RPMI7951 (cell line): ENCODE measurements at places on chromosomes 5 and 9.

DNA sequence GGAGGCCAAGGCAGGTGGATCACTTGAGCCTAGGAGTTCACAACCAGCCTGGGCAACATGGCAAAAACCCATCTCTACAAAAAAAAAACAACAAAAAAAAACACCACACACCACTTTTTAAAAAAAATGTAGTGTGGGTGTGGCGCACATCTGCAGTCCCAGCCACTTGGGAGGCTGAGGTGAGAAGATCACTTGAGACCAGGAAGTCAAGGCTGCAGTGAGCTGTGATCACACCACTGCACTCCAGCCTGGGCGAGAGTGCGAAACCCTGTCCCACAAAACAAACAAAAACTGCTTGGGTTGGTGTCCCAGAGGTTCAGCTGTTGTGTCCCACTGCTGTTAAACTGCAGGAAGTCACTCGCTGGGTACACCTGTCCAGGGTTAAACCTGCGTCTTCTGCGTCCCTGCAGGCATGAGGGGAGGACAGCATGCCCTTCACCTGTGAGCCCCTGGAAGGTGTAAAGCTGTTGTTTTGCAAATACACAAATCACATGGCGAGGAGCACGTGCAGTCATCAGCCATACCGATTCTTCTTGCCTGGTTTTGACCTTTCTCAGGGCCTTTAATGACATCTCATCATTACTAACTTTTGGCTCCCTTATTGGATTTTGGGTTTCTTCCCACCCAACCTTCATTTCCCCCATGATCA is 29.3 kb upstream of the CLPTM1L start:
- DNase-seq: no peak

DNA sequence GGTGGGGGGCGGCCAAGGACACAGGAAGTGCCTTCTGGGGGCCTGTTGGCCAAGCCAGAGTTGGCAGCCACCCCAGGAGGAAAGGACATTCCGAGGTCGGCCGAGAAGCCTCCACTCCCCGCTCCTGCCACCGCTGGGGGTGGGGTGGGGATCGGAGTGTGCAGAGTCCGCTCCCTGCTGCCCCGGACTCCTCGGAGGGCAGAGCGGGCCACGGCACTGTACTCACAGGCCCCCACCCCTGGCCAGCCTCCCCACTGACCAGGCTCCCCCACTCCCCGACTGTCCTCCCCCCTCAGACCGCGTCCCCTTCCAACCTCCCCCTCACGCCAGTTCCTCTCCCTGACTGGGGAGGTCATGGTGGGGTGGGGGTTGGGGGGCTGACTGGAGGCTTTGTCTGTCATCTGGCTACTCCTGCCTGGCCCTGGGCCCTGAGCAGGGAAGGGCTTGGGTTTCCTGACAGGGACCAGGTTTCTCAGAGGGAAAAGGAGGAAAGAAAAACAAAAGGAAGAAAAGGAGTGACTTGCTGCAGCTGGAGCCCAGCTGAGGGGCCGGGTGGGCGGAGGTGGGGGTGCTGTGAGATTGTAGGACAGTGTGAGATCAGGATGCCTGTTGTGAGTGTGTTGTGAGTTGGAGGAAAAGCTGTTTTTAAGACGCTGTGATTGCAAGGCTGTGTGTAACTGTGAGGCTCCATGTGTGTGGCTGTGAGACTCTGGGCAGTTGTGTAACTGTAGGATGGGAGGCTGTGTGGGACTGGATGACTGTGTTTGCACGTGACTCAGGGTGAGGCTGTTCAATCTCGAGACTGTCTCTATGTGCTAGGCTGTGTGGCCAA is 29.7 kb downstream of the CNTFR start:
- DNase-seq: peak; percentile 13

- no peak for DNase-seq
Measured at GRCh38 chr9:16238623-16239138, 631.8 kb downstream of the BNC2 start.

GRCh38 chr9:81517954-81518353 is 171.4 kb downstream of the TLE1 start:
- DNase-seq: no peak

- no peak for DNase-seq
Measured at GRCh38 chr5:143896516-143896915, 84.6 kb downstream of the HMHB1 start.

GRCh38 chr9:89431930-89432725 is 65.8 kb downstream of the SEMA4D start:
- DNase-seq: no peak

DNA sequence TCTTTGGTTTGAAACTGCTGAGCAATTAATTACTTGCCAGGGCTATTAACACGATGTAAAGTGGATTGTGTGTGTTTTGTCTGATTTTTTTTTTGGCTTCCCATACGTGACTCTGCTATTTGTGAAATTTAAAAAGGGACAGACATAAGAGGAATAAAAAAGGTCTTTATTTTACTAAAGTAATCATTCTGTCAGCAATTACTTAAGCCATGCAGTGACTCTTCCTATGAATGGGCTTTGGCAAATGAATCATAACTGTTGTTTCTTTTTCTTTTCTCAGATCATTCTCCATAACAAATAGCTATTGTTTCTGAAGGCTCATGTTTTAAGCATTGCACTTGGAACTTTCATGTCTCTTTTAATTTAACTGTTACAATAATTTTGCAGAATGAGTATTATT is 461.3 kb upstream of the RORB start:
- peak; percentile 9 for DNase-seq

DNA sequence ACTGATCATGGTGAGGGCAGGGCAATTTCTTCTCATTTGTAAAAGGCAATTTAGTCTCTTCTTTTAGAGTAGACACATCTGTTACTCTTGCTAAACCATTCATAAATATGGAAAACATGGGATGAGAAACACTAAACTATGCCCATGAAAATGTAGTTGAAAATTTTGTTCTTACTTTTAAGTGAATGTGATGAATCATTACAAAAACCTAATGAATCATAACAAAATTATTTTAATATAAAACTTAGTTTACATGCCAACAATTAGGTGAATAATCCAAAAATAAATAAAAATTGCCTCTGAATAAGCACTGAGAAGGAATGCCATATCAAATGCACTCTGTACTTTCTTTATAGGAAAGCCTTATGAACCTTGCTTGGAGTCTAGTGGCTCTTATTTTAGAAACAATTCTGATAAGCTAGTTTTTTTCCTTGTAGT is 297.7 kb upstream of the EFNA5 start:
- no peak for DNase-seq

- DNase-seq: peak; percentile 15
Measured at GRCh38 chr9:136596630-136597031, 50.8 kb upstream of the NOTCH1 start.

- no peak for DNase-seq
Measured at GRCh38 chr5:99320436-99320835, 391.6 kb upstream of the CHD1 start.

DNA sequence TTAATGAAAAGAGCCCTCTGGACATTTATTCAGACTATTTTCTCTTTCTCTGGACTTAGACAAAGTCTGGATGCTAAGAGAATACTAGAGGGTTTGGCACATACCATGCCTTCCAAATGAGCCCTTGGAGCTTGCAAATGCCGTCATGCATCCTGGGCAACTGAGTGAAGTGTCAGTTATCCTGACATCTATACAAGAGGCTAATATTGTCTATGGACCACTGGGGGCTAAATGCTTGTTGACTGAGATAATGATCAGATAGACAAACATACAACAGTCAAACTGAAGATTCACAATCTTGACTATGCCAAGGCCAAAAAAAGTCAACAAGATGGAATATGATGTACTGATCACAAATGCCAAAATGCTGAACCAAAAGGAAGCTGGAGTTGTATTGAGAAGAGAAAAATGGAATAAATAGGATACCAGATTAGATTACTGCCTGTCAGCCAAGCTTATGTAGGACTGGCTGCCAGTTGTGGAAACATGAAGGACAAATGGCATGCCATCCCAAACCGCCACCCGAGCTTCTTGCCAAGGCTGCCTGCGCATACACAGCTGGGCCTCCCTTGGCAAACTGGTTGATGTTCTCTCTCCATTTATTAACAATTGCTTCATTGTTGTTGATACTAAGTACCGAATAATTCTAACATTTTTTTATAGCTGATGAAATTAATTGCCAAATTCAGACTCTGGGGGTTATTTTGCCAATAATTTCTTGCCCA is 240.1 kb upstream of the GRAMD2B start:
- DNase-seq: no peak

DNA sequence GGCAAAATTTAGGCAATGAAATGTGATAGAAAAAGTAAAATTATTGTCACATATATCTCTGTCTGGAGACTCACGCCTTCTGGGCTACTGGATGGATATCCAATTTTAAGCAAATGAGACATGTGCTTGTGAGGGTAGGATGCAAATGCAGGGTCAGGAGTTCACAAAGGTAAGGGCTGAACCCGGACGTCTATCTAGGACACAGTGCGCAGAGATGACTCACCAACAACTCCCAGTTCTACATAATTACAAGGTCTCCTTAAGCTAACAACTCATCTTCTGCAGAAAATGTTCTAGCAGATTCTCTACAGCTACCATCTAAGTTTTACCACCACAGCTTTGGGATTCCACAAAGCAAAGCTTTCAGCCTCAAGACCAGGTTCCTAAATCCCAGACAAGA is 160.5 kb downstream of the ENTREP1 start:
- DNase-seq: no peak

DNA sequence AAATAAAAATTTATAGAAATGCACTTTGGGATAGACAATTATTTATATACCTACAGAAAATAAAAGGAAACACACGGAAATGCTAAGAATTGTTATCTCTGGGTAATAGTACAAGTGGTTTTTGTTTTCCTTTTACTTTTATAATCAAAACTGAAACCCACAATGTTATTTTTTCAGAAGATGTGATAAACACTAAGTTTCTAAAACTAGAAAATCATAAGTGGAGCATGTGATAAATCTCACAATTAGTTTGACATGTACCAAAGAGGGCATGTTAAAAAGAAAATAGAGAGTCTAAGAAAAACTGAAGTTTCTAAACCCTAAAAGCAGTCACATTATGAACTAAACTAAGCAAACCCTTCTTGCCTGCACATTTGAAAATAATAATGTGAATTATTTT is 61.1 kb downstream of the OXCT1 start:
- DNase-seq: no peak

DNA sequence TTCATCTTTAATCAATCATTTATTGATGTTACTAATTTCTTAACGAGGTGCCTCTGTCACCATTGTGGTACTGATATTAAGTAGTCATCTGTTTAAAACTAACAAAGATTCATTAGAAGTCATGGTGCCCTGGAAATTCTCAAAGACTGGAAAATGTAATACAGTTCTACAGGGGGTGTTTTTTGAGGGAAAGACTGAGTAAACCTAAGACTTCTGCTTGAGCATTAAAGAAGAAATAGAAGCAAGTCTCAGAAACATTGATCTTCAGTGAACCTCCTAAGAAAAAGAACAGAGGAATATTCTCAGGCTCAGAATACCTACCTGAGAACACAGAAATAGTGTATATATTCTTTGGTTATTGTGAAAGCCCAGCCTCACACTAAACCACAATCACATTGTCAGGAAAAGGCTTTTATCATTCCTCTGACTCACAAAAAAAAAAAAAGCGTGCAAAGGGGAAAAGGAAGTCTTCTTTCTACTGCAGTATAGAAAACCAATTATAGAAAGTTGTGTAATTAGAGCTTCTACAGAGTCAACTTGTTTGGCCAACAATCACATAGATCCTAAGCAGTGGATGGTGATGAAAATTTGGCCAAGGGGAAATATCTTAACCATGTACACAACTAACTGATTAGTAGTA is 60.8 kb downstream of the HINT1 start:
- DNase-seq: no peak

DNA sequence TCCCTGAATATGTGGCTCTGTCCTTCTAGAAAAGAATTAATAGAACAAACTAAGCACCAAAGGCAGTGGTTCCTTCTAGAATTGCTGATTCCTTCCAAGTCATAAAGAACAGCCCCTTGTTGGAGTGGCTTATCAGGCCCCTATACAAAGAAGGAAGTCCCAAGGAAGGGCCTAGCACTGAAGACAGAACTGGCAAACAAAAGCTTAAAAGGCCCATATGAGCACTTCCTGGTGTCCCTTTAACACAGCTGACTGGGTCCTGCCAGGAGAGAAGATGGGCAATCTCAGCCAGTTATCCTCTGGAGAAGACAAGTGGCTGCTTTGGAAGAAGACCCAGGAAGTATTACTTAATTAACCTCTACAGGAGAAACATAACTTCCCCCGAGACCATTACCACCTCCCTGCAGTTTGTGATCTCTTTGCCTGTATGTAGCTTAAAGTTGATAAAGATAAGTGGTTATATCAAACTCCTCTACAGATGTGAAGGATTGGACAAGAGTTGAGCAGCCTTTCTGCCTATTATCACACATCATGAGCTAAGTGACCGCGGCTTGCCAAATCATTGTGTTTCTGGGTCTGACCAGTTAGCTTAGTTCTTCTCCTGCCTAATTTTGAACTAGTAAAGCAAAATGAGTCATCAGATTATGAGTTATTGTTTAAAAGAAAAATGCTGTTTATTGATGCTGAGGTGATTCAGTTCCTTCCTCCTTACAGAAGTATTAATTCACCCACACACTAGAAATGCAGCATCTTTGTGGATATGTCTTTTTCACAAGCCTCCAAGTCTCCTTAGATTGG is 13.3 kb upstream of the STING1 start:
- no peak for DNase-seq

DNA sequence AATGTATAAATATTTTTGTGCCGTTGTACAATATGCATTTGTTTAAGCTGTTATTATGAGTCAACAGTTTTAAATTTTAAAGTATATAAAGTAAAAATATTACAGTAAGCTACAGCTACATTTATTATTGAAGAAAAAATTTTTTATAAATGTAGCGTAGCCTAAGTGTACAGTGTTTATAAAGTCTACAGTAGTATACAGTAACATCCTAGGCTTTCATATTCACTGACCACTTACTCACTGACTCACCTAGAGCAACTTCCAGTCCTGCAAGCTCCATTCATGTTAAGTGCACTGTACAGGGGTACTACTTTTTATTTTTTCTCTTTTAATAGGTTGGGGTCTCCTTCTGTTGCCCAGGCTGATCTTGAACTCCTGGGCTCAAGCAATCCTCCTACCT is 30.6 kb downstream of the SIL1 start:
- no peak for DNase-seq

DNA sequence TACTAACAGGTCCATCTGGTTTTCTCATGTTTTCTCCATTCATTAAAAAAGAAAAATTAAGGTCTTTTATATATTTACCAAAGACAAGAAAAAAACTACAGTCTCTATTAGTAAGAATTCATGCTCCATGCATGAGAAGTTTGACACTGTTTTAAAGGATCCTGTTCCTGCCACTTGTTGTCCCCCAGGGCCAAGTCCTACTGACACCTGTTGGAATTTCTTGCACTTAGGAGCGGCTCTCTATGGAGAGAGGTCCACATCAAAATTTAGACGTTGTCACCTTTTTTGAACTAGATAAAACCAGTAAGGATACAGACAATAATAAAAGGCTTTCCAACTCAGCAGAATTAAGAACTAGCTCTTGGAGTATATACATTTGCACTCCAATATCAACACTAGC is 42.3 kb downstream of the PWWP2A start:
- DNase-seq: no peak
